GM12864 (cell line): ENCODE measurements at places on chromosomes 7 and 10.

GRCh38 chr7:20785157-20786048 lies 1.3 kb downstream of the SP8 start:
- no peak for DNase-seq

- no peak for DNase-seq
Measured at GRCh38 chr10:4191354-4191753, 406.3 kb upstream of the KLF6 start.

DNA sequence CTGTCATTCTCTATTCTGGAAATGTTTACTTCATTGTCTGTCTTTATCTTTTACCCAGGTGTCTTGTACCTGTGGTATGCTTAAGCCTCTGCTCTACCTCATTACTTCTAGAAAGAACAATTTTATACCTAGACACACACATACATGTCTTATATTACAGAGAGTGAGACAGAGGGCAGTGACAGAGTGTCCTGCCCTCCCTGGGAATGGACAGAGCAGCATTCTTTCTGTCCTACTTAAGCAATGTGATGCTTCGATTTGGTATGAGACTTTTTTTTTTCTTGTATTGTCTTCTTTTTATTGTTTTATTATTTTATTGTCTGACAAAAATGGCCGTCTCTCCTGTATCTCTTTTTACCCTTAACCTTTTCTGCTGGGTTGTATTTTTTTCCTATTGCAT lies 286.1 kb downstream of the EXOC4 start:
- no peak for DNase-seq

GRCh38 chr10:60728056-60728455 lies 50.2 kb upstream of the CDK1 start:
- DNase-seq = no peak

GRCh38 chr7:16509829-16510228 lies 16.8 kb upstream of the LRRC72 start:
- no peak for DNase-seq
